NCI-H446 (cell line): ENCODE measurements at places on chromosomes 13 and 19.

GRCh38 chr13:42638886-42639285, 64.9 kb downstream of the TNFSF11 start:
- DNase-seq, result no peak

DNA sequence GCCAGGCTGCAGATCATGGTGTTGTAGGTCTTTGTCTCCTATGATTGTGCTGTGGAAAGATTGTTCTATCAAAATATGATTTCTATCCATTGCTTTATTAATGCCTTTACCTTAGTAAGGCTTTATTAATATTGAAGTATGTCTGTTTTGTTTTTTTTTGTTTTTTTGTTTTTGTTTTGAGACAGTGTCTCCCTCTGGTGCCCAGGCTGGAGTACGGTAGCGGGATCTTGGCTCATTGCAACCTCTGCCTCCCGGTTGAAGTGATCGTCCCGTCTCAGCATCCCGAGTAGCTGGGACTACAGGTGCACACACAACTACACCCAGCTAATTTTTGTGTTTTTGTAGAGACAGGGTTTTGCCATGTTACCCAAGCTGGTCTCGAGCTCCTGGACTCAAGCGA, 7.7 kb downstream of the IRGC start:
- DNase-seq, result no peak

DNA sequence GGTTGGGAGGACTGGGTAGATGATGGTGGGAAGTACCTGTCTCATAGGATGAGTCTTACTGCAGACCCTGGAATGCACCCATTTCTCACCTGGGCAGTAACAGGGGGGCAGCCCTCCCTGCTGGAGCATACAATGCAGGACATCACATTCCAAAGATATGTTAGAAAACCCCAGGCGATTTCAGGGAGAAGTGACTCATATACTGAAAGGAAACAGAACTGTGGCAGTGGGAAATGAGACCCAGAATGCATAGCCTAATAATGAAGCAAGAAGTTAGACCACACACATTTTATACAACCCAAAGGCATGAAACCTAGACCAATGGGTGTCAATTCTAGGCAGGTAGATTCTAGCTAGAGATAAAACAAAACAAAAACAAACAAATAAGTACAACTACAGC, 402.7 kb downstream of the IRS2 start:
- no peak for DNase-seq

DNA sequence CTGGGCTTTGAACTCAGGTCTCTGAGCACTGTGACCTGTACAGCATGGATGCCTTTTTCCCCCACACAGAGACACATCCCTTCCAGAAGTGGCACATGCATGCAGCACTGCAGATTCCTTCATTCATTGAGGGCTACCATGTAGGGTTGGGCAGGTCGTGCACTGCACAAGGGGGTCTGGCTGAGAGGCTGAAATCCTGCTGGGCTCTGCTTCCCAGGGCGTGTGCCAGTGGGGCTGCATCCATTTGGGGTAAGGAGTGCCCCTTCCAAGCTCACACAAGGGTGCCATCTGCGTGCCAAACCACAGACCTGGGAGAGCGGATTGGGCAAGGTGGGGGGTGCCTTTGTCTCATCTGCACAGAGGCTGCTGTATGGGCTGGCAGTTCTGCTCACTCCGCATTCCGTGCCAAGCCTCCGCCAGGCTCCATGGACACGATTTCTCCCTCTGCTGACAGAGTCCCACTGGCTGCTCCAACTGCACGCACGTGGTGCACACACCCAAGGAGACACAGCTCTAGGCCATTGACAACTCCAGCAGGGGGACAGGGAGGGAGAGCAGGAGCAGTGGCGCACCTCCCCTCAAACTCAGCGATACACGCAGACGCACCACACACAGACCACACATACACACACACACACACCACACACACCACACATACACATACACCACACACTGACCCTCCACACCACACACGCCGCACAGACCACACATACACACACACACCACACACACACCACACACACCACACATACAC, 4.5 kb upstream of the SHISA7 start:
- peak; percentile 71 for DNase-seq

DNA sequence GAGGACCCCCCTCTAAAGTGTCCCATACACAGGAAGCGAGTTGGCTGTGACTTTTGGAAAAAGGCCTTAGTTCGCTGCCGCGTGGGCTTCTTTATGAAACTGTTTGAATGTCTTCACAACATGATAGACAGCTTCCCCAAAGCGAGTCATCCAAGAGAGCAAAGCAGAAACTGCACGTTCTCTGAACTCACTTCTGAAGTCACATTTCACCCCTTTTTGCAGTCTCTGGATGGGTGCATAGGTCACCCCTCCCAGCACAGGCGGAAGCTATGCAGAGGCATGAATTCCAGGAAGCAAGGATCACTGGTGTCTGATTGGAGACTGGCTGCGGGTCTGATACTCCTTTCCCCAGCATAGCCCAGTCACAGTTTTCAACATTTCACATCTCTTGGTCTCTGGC, 10.6 kb downstream of the GPI start:
- DNase-seq, result no peak

DNA sequence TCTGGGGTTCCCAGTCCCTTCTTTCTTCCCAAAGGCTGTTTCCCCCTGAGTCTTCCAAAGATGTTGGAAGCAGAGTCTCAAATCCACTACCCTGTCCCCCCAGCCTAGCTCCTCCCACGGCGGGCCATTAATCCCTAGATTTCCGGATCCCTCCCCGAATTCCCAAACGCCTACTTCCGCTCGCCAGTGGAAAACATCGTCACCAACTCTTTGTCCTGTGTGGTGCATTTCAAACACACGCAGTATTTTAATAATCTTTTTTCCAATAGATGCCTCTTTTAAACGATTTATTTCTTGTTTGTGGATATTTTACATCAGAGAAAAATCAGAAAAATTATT, 610 bp downstream of the ZNF791 start:
- DNase-seq, result peak; percentile 76

GRCh38 chr19:57759096-57759495, 10.4 kb upstream of the ZNF586 start:
- DNase-seq, result no peak

DNA sequence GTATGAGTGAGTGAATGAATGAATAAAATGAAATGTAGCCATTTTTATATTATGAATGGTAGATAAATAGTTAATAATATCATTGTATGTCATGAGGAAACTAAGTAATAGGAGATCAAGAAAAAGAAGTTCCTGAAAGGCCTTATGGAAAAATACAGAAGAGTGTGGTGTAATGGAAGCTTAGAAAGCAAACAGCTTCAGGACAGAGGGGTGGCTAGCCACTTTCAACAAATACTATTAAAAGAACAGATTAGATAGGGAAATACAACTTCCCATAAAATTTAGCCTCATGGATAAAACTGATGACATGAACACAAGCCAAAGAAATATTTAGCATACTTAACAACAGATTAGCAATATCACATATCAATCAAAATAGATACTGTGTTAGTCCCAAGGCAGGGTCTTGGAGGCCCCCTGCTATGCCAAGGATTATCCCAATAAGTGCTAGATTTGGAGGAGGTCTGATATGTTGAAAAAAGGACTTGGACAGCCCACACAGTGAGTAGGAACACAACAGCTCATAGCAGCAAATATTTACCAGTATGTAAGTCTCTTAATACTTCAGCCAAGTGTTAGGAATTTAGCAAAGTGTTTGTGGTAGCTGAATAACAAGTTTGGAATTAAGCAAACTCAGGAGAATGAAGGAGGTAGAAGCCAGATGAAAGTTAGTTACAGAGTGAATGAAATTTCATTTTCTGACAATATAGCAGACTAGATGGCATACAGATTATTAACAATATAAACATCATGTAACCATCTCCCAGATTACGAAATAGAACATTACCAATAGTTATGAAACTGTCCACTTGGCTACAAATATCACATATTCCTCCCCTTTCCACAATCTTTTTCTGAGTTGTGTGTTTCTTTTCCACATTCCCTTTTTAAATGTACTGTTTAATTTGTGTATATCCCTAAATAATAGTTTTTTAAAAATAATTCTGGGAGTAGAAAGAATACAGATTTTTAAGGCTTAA, 1632.0 kb downstream of the PCDH9 start:
- no peak for DNase-seq

DNA sequence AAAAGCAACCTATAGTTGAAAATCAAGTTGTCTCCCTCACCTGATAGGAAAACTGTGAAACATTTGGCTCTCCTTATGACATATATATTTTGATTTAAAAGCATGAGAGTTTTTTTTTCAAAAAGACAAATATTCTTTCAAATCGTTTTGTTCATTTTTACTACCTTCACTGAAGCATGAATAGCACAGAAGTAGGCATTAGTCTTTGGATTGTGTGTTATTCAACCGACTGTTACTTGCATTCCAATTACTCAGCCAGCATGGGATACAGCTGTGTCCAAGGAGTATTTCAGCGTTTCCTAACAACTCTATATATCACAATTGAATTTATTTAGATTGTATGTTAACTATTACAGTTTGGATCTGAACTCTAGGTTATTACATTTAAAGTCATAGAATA, 135.2 kb downstream of the PCDH9 start:
- DNase-seq, result no peak
